Central memory CD4-positive, alpha-beta T cell (primary cell): ENCODE measurements at places on chromosomes 16 and 17.

GRCh38 chr16:9578459-9578858 lies 487.0 kb downstream of the HAPSTR1 start:
- no peak for DNase-seq

- no peak for DNase-seq
Measured at GRCh38 chr17:46771561-46772474, 46.7 kb downstream of the WNT3 start.

DNA sequence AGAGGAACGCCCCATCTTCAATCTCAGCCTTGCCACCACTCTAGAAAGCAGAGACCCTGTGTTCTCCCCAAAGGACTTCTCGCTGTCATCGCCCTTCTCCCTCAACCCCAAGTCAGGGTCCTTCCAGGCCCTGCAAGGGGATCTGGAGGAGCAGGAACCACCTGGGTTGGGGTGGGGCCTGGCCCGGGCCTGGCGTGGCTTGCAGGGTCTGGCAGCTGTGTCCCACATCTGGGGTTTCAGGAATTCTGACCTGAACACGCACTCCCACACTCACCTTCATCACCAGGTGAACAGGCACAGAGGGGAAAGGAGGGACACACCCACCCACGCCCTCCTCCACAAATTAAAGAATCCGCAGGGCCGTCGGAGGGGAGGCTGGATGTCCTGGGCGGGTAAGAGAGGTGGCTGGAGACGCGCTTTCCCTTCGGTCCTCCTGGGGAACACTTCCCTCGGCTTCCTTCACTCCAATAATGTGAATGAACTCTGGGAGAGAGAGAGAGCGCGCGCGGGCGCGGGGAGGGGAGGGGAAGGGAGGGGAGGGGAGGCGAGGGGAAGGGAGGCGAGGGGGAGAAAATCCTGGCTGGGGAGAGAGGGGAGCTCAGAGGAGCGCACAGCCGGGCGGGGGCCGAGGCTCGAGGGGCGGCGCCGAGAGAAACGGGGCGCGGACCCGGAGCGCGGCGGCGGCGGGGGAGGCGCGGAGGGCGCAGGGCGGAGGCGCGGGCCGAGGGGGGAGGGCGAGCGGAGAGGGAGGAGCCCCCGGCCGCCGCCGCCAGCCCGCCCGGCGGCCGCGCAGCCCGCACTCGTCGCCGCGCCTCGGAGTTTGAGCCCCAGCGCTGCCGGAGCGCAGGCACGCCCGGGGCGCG lies at the start of gene CACNG4:
CACNG4 (plus strand) TSS at position 799 of the 863 bp plus-strand sequence. CDS start 205 bp downstream, outside the sequence.
- DNase-seq, result no peak

DNA sequence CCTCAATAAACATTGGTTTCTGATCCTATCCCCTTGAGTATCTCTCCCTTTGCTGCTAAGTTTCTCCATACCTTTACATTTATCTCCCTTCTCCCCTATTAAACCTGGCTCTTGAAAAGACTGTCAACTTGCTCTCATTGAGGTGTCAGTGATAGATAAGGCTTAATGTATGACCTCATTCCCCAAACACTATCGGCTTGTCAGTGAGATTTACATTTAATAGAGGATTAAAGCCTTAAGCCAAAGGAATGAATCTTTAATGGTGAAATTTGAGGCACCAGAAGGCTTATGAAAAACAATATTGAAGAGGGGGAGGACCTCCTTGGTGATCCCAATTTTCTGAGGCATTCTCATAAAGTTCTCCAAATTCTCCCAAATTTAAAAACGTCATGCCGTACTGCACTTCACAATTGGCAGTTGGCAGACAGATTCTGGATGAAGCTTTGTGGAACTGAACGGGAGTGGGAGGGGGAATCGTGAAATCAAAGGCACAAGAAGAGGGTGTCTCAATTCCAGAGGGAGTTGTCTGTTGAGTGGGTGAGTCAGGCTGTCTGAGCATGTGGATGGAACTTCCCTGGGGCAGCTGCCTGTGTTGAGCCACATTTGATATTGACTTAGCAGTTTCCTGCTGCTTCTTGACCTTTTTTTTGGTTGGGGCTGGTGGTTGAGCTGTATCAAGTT lies 478.8 kb downstream of the NPIPA7 start:
- DNase-seq, result no peak

DNA sequence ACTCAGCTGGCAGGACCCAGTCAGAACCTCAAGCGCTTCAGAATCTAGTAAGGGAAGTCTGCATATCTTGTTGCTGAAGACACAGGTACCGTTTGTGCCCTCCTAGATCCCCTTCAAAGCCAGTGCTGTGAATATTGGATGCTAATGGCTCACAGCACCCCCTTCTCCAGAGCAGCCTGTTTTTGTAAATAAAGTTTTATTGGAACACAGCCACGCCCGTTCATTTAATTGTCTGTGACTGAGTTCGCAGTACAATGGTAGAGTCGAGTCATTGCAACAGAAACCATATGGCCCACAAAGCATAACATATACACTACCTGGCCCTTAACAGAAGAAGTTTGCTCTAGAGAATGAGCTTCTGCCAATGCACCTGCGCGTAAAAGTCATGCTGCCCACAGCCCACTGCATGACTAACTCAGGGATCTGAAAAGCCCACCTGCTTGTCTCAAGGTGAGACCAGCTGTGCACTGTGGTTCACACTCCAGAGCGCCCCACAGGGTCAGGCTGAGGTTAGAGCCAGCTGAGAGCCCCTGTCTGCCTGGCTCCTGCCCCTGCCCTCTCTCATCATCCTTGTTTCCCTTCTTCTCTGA lies 48.8 kb downstream of the AIPL1 start:
- no peak for DNase-seq

DNA sequence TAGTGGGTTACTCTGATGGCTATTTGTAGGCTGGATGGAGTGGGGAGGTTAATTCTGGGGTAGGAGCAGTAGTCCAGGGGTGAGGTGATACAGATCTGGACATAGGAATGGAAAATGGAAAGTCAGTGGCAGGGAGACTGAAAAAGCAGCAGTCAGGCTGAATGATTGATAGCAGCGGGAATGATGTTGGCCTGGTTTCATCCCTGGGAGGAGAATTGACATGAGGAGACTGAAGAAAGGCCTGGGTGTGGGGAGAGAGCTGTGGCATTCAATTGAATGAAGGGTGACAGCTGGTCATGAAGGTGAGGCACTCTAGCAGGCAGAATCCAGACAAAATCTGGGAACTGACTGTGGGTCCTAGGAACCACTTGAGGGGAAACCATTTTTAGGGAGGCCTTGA lies 34.7 kb upstream of the CLEC18A start:
- no peak for DNase-seq
